ENCODE measurements at places on chromosomes 6 and 20.

DNA sequence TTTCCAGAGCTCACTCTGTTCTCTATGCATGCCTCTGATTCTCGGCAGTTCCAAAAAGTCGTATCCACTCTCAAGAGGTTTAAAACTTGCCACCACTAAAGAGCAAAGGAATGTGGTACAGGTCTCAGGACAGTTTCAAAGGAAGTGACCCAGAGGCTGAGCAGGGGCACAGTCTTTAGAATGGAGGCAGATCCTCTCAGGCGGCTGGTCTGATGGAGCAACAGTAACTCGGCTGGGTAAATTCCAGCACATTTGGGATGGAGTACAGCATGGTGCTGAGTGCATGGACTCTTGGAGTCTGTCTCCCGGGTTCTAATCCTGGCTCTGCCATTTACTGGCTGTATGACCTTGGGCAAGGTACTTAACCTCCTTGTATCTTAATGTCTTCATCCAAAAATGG, 88.1 kb upstream of the BACH2 start:
- no peak for DNase-seq

DNA sequence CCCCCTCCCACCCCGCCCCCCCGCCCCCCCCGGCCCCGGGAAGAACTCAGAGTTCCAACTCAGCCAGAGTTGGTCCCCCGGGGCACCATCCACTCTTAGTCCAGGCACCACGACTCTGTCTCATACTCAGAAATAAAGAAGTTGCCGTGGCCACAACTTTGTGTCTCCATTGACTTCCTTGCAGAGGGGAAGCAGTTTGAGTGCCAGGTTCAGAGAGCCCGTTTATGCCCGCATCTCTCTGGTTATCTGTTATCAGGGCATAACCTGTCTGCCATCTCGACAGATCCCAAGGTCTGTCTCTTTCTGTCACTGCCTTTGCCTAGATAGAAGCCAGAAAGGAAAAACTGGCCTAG, 605 bp downstream of the CDC5L start:
- DNase-seq = no peak

DNA sequence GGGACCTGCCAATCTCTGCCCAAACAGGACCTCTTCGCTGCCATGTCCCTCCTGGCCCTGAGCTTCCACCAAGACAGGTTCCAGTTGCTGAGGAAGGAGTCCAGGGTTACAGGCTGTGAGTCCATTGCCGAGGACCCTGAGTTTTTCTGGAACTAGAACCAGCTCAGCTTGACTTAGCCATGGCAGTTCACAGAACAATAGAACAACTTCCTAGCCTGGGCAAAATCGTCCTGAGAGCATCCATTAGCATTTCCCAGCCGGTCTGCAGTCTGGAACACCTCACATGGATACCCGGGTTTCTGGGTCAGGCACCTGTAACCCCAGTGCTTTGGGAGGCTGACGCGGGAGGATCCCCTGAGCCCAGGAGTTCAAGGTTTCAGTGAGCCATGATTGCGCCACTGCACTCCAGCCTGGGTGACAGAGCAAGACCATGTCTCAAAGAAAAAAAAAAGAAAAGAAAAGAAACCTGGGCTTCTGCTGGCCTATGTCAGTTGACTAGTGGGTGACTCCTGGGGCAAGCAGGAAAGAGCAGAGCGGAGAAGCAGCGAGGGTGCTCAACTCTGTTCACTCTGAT, 90.3 kb downstream of the TCP11 start:
- DNase-seq = no peak

DNA sequence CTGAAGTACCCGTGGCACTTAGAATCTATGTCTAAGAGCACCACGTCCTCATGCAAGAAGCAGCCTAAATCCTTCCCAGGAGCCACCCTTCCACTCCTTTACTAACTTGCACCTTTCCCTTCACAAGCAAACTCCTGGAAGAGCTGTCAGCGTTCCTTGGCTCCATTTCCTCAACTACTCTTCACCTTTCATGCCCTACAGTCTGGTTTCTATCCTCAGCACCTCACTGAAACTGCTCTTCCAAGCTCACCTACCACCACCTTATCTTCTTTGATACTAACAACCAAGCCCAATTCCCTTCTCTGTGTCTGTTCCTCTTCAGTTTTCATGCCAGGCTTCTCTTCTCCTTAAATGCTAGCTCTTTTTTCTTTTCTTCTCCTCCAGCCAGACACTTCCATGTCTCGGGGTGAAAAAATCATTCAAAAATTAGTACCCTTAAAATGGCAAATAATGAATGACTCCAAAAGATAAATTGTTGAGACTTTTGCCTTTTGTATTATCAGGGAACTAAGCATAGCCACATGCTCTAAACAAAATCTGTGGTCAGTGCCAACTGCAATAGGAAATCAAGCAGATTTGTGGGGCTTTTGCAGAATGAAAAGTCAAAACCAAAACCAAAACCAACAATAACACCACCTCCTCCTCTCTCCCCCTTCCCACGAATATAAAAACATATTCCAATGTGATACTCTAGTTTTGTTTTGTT, 149.6 kb upstream of the KCNK16 start:
- DNase-seq = no peak

- no peak for DNase-seq
Measured at GRCh38 chr6:3286641-3287171, 28.0 kb downstream of the PSMG4 start.

DNA sequence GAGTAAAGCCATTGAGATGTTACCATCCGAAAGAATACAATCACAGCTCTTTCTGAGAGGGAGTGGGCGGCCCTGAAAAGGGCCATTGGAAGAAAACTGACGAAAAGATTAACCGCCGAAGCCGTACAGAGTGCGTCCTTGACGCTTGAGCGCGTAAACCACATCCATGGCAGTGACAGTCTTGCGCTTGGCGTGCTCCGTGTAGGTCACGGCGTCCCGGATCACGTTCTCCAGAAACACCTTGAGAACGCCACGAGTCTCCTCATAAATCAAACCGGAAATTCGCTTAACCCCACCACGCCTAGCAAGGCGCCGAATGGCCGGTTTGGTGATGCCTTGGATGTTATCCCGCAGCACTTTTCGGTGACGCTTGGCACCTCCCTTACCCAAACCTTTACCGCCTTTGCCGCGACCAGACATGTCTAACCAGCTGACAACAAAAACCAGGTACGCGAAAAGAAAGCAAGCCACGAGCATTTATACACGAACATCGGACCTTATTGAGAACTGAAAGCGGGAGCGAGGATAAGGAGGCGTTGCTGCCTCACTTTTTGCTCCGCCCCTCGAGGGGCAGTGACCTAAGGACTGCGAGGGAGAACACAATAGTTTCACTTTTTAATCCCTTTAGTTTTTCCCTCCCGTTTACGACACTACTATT, 60.3 kb upstream of the HFE start:
- DNase-seq = no peak

- DNase-seq = no peak
Measured at GRCh38 chr6:145848541-145848940, 33.9 kb upstream of the FBXO30 start.

GRCh38 chr6:125170376-125170775, 16.8 kb downstream of the TPD52L1 start:
- DNase-seq = no peak

GRCh38 chr20:43831481-43832065, 83.1 kb upstream of the TOX2 start:
- no peak for DNase-seq

GRCh38 chr6:108127826-108128225, 38.0 kb upstream of the NR2E1 start:
- DNase-seq = no peak

DNA sequence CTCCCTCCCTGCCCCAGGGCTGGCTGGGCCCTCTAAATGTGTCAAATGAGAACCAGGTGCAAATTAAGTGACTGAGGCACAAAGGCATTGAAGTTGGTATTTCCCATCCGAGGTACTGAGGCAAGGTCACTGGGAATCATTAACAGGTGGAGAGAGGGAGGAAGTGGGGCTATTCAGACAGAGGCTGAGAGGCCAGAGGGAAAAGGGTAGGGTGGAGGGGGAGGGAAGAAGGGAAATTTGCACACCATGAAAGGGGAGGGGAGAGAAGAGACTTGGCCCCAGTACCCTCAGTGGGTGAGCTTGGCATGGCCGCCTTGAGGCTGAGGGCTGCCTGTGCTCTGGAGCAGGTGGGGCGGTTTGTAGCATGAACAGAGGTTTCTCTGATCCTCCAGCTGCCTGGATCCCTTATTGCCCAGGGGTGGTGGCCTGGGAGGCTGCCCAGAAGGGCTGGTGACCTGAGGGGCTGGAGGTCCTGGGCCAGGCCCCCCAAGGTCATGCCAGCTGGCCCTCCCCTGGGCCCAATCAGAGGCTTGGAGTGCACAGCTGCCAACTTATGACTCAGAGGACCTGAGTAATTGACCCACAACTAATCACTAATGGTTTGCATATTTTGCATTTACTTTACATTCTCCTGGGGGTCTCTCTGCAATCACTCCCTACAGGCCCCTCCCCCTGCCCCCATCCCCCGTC, 40.3 kb upstream of the ZFAND3 start:
- no peak for DNase-seq

DNA sequence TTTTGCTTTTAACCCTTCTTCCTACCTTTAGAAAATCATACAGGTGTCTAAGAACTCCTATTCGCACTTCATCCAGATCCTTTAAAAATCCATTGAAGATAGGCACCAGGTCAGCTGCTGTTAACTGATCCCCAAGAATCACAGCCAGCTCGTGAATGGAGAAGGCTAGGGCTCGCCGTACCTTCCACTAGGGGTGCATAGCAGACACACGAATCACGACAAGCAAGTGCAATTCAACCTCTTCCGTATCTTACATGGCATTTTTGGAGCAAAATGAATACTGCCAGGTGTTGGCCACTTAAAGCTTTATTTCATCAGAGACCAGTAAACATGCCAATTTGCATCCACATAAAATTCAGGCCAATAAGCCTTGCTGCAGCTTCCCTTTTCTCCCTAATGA, 10.8 kb upstream of the ANKRD60 start:
- DNase-seq = no peak

DNA sequence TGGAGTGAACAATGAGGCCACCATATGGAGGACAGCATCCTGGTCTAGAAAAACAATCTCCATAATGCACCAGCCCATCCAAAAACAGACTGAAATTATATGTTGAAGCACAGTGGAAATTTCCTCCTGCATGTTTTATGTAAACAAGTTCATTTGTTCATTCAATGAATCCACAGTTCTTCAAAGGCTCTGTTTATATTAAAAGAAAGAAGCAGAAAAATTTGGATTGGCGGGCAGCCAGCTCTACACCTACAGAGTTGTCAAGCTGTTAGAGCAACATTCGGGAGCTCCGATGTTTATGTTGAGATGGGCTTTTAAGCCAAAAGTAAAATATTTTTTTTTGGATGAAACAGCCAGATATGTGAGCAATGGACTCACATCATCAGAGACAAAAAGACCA, 395.3 kb upstream of the SULF2 start:
- no peak for DNase-seq

DNA sequence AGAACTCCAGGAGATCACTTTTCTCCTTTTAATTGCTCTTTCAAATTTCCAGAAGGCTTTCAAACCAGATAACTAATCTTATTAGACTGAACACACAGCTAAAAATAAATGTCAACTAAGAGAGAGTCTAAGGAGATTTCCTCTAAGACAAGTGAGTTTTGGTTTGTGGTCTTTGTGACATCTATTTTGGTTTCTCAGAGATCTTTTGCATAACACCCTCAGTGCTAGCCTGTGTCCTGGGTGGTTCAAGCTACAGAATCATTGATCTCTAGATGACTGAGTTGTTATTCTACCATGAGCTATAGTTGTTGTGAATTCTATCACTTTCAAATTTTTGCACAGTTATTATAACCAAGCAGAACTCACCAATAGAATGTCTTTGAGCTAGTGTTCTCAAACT, 49.1 kb upstream of the PLCB4 start:
- DNase-seq = no peak
